ENCODE measurements at places on chromosomes 7 and 10.

DNA sequence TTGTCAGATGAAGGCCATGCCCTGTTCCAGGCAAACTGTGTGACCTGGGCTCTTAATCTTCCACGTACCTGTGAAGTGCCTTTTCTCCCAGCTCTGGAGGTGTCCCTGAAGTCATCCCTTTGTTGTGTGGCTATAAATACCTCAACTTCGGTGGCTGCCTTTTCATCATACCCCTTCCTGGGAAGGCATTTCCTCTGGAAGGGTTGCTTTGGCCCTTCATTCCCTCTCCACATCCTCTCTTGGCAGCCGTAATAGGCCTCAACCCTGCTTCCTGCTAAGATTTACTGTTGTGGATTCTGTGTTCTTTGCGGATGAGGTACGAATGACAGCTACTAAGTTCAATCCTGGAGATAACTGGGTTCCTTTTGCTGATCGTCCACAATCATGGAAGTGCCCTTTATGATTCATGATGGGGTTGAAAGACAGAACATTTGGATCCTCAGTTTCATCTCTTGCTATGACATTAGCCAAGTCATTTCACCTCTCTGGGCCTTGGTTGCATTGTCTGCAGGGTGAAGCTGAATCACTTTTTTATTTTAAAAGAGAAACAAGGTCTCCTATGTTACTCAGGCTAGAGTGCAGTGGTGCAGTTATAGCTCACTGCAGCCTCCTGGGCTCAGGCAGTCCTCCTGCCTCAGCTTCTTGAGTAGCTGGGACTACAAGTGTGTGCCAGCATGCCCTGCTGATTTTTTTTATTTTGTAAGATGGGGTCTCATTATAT is 23.6 kb downstream of the FKBP6 start:
- no peak for DNase-seq

DNA sequence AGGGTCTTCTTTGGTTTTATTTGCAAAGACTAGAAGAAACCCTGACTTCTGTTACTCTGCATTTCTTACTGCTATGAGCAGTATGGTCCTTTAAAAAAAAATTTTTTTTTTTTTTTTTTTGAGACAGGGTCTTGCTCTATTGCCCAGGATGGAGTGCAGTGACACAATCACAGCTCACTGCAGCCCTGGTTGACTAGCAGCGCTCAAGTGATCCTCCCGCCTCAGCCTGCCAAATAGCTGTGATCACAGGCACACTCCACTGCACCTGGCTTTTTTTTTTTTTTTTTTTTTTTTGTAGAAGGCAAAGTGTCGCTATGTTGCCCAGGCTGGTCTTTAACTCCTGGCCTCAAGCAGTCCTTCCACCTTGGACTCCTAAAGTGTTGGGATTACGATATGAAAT is 17.4 kb downstream of the CNNM2 start:
- DNase-seq: no peak

DNA sequence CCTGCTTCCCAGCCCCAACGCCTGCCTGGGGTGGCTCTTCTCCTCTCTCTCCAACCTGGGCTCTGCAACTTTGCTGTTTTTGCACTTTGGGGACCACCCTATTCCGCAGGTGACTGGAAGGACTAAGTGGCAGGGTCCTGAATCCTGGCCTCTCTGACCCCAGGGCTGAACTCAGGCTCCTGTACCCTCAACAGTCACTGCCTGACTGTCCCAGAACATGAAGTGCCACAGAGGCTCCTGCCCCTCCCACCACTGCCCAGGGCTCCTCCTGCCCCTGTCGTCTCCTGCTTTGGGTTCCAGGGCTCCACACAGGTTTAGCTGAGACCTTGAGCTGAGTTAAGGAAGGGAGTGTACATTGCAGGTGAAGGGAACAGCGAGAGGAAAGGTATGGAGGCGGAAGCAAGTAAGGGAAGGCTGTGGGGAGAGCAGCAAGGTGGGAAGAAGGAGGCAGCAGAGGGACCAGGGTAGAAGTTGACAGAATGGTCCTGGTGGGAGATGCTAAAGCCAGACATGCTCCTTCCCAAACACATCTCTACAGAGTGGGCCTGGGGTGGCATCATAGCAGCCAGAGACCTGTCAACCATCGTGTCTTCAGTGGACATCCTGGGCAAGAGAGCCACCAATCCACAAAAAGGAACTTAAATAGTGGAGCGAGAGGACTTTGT is 5.7 kb upstream of the GRID1 start:
- DNase-seq: no peak

DNA sequence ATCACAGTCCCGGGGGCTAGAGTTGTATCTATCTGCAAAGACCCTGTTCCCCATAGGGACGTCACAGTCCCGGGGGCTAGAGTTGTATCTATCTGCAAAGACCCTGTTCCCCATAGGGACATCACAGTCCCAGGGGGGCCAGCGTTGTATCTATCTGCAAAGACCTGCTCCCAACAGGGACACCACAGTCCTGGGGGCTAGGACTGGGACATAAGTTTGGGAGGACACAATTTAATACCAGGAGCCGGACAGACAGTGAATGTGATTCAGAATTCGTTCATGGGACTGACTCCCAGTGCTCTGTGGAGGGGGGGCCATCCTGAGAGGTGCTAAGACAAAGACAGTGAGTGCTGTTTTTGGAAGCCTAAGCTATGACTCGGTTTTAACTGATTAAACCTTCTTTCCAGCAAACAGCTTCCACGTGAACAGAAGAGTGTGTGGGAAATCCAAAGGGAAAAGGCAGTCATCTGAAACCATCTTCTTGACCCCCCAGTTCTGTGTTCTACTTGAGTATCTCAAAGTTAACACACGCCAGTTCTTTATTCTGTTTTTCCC is 153.0 kb downstream of the DIP2C start:
- DNase-seq: no peak

- DNase-seq: no peak
These were observed 199.7 kb upstream of the AOAH start for GRCh38 chr7:36923943-36924436.

DNA sequence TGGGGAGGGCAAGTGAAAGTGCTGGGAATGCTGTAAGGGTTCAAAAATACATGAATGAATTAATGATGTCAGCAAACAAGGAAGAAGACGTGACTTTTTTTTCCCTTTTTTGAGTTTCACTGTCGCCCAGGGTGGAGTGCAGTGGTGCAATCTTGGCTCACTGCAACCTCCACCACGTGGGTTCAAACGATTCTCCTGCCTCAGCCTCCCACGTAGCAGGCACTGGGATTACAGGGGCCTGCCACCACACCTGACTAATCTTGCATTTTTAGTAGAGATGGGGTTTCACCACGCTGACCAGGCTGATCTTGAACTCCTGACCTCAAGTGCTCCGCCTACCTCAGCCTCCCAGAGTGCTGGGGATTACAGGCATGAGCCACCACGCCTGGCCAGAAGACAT is 30.0 kb downstream of the DENND10 start:
- DNase-seq: no peak

DNA sequence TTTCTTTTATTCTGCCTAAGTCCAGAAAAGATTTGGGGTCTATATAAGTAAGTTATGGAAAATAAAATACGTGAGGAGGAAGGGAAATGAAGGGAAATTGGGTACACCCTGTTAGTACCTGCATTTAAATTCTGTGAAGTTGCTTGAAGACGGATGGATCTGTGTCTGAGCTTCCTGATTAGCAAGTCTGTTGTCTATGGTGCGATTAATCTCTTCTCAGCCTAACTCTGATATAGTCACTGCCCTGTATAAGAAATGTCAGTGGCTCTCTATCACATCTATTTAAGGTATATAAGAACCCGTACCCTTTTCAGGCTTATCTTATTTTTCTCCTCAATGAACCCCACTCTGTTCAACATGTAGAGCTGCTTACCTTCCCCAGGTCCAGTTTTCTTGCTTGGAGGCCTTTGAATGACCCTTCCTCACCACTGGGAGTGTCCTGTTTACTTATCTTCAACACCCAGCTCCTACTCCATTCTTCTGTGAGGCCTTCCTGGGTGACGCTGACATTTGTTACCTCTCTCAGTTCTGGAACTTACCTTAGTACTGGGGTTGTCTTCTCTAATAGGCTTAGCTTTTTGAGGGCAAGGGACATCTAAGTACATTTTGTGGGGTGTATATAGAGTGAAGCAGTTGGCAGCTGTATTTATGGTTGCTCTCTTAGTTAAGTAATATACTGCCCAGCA is 149.6 kb upstream of the PRPS1L1 start:
- DNase-seq: no peak

GRCh38 chr10:73244866-73245477 is 2.1 kb downstream of the DNAJC9 start:
- DNase-seq: no peak

- DNase-seq: no peak
These were observed 23.2 kb upstream of the BMPR1A start for GRCh38 chr10:86733260-86733671.

DNA sequence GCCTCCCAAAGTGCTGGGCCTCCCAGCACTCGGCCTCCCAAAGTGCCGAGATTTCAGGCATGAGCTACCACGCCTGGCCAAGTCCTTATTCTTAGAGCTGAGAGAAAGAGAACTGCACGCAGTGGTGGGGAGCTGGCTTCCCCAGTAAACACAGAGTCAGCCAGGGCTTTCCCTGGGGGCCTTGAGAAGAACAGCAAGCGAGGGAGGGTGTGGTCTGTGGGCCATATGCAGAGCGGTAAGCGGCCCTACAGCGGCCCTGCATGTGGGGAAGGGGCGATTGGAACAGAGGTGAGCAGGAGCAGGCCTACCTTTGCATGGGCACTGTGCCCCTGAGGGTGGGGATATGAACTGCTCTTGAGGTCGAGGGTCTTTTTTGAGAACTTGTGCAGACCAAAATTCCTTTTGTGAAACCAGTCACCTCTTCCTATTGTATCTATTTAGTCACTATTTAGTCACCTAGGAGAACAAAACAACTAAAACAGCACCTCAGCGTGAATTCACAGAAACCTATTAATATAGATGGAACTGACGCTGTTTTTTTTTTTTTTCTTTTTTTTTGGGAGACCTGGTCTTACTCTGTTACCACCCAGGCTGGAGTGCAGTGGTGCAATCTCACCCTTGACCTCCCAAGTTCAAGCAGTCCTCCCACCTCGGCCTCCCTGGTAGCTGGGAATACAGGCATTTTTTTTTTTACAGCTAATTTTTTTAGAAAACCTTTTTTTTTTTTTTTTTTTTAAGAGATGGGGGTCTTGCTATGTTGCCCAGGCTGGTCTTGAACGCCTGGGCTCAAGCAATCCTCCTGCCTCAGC is 36.9 kb upstream of the SH2D4B start:
- DNase-seq: no peak

DNA sequence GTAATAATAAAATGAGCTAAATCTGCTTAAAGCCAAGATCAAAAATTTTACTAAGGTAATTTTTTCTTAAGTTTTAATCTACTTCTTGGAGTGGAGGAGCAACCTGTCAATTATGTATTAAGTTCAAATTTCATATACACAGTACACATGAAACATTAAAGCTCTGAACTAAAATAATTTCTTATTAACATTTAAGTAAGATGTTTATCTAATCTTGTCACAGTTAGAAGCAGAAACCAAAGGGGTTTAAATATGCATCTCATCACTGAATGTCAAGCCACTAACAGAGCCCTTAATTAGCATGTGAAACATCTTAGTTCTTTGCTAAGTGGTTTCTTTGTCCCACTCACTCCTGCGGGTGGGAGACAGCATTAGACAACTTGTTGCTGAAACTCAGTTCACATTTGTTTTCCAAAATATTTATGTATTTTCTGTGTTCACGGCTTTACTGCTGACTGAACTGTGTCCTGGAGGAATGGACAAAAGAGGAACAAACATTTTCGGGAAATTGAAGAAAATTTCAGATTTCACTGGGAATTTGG is 130.9 kb upstream of the MBL2 start:
- no peak for DNase-seq

GRCh38 chr7:75608451-75609122 is 116.5 kb downstream of the SPDYE5 start:
- no peak for DNase-seq

GRCh38 chr7:133359449-133359848 is 106.6 kb downstream of the EXOC4 start:
- no peak for DNase-seq

DNA sequence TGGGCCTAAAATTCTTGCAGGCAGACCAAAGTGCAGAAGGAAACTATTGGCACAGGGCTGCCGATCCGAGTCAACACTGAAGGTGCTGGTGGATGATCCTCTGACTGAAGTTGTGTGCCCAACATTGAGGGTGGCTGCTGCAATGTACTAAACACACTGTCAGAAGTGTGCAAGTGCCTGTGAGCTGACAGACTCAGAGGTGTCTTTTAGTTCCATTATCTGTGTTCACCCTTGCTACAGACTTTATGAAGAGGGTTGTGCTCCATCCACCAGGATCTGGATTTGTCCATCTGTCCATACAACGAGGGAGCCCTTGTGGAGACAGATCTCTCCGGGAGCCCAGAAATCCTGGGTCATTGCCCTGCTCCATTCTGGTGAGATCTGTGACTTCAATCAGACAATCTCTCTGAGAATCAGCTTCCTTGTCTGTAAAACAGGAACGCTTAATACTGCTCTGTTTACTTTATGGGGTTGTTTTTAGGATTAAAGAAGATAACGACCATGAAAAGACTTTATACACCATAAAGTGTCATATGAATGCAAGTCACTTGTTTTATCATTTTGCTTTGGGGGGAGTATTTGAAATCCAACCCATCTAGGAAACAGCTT is 9.5 kb upstream of the TRPV6 start:
- DNase-seq: no peak

GRCh38 chr7:10120936-10121335 is 852.7 kb upstream of the PHF14 start:
- DNase-seq: no peak

DNA sequence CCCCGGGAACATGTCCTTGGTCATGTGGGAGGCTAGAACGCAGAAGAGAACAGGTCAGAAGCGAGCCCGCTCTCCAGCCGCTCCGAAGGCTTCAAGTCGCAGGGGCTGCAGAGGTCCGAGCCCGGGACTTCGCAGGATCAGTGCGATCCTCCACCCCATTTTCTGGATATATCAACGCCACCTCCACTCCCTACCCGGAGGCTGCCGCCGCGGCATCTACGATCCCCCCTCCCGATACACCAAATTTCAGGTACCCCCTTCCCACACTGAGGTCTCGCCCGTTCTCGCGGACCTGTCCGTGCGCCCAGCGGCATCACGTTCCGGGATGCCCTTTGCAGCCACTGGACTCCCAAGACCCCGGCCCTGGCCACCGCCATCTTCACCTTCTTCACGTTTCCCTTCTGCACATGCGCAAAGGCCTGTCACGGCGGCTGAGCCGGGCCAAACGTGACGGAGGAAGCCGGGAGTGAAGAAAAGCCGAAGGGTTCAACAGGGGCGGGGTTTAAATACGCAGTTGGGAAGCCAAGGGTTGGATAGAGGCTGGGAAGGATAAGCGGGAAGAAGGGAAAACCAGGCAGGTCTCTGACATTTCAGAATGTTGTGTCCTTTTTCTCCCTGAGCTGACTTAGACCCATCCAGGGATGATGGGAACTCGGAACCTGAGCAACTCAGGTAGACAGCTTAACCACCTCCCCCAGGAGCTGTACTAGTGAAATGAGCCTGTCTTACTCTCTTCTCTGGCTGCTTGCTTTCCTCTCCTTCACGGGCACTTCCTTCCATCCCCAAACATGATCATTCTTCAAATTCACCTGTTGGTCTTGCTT is at the start of gene NDUFB8:
Gene NDUFB8, minus strand, starts transcription at position 397 of the 824 bp plus-strand sequence. Its CDS starts 20 bp downstream, at position 377.
- DNase-seq: peak; percentile 82

GRCh38 chr10:118763202-118763988 is 8.6 kb upstream of the CACUL1 start:
- no peak for DNase-seq

Data from endothelial cell (in vitro differentiated cells).